ENCODE measurements at places on chromosomes 2 and 18.

DNA sequence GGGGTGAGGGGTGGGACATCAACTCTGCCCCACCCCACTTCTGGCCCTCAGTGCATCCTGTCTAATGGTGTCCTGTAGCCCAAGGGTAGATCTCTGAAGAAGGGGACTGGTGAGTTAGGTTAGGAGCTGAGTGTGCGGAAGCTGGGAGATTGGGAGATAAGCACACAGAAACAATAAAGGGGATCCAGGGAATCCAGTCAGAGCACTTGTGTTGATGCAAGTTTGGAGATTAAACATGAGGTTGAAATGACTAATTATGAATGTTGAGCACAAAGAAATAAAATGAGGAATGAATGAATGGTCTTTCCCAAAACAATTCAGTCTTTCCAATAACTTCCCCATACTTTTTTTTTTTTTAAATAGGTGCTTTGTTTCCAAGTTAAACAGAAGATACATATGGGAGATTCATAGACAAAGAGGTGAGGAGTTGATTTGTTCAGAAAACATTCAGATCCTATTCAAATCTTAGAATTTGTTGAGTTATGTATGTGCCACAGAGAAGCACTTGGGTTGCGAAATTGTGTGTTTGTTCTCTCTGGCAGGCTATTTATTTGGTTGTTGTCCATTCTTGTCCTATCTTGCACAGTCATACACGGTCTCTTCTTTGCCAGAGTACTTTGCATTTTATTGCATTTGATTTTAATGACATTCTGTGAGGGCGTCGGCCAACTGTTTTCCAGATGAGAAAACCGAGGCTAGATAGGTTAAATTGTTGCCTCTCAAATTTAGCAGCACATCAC, 31.6 kb upstream of the NABP1 start:
- no peak for DNase-seq

DNA sequence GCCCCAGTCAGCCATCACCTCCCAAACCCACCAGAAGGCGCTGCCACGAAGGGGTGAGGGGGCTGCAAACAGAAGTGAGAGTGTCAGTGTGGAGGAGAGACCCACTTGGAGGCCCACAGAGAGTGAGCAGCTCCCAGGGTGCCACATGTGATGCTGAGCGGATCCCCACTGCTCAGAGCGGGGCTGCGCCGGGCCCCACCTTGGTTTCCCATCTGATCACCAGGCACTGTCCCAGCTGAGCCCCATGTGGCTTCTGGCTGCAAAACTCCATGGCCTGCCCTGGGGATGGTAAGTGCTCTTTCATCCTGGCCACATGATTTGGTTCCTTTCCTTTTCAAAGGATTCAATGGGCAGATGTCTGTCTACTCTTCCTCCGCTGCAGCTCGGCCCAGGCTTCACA, 23.8 kb downstream of the SNORC start:
- no peak for DNase-seq

- no peak for DNase-seq
Observed at GRCh38 chr2:128781585-128782385, 463.1 kb upstream of the HS6ST1 start.

GRCh38 chr2:32714521-32714920, 86.7 kb downstream of the TTC27 start:
- DNase-seq: no peak

DNA sequence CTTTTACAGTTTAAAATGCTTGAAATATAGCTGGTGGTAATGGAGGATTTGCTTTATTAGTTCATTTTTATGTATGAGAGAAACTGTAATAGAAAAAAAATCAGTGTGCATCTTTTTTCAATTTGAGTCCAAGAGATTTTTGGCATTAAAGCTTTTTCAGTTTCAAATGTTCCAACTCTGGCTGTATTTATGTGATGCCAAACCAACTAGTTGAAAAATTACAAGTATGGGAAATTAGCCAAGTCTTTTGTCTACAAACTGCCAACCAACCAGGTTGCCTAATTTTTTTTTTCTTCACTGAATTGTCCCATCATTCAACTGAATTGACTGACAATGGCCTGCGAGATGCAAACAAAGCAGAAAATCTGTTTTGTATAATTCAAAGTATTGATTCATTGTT, 95.7 kb downstream of the ICOS start:
- no peak for DNase-seq

GRCh38 chr2:226338825-226339224, 460.8 kb downstream of the IRS1 start:
- DNase-seq: no peak

Measured in NCI-H1092 treated with DMSO at 0.1 percent for 48 hours (cell line).